Cardiac septum (tissue), 1 donor: ENCODE measurements at places on chromosomes 1 and 21. TPM values are rescaled to one million over a fixed set of nuclear protein-coding genes. Genes with fewer than 3 reads are reported as not detected.

The SELP gene
- 10.6 TPM for total RNA-seq

The ANKRD34A gene
- total RNA-seq: 2.9 TPM

The NBPF4 gene
- not detected for total RNA-seq

The KRTAP12-2 gene
- total RNA-seq: not detected

DNA sequence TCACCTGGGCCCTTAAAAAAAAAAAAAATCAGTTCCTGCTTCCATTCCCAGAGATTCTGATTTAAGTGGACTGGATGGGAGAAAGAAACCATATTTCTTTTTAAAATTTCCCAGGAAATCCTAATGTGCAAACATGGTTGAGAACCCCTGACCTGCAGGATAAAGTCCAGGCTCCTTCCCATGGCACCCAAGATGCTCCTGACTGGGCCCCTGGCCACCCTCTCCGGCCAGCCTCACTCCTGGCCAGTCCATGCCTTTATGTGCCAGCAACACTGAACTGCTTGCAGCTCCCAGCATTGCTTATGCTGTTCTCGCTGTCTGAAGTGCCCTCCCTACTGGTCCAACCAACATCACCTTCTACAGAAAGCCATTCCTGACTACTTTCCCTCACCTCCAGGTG is 93.9 kb downstream of the TEX35 start:
- no peak for DNase-seq

DNA sequence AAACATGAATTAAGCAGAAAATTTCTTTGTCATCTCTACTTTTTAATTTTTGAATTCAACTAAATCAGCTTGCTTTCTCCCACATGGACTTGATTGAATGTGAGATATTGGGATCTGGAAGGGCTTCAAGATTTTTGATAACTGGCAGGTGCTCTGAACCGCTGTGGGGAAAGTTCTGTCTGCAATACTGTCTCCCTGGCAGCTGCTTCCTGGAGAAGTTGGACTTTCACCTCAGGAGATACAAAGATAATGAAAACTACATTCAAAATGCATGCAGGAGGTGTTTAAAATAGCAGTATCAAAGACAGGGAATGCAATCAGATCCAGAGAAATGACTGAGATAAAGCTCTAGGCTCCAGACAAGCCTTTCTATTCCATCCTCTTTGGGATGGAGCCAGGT is 338.3 kb downstream of the NEGR1 start:
- no peak for DNase-seq

- no peak for DNase-seq
Observed at GRCh38 chr1:245986404-245987218, 520.5 kb downstream of the SMYD3 start.

DNA sequence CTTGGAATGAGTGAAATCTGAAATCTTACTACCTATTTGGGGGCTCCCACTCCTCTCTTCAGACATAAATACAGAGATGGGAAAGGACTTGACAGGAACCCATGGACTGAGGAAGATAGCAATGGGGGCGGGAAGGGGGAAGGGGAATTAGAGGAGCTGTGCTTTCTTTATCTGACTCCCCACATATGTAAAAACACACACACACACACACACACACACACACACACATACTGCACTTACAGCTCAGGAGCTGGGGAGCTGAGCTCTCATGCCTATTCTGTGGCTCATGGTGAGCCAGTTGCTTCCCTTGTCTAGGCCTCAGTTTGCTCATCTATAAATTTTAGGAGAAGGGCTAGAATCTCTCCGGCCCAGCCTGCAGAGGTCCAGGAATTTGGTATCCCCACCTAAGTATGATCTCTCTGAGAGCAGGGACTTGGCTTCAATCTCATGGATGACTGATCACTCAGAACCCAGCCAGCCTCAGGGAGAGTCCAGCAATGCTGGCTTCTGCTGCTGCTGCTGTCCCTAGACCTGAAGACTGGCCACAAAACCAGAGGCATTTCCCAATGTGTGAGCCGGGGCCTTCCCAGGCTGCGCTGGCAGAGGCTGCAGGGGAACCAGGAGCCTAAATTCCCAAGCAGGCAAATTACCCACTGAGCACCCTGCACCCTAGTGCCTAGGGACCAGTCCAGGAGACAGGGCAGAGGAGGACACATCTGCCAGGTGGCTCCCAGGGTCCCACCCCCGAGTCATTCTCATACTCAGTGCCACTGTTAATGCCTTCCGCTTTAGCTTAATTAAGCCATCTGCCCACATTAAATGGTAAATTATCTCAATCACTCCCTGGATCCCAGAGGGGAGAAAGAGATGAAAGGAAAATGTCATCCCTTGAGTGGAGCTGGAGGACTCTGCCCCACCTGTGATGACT is 57.5 kb upstream of the RBM15 start:
- DNase-seq: no peak

GRCh38 chr21:45409466-45410150 is 4.6 kb downstream of the COL18A1 start:
- peak; percentile 84 for DNase-seq
